H9 (cell line): ENCODE measurements at places on chromosomes 2 and 18. TPM values are rescaled to one million over a fixed set of nuclear protein-coding genes. Genes with fewer than 3 reads are reported as not detected.

DNA sequence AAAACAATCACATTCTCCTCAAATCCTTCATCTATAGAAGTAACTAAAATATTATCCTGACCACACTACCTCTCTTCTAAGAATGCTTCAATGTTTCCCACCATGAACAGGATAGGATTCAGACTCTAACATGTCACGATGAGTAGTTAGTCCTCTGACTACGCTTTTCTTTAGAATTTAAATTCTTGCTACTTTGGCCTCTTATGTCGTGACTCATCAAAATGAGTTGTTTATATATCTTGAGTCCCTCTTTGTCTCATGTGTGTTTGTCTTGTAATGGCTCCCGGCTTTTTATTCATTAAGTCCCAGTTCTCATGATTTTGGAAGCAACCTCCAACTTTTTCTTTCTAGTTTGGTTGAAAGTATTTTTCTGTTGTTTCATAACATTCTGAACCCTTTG, 1289.2 kb downstream of the DSC3 start:
- no peak overlapping the region for H3K27ac ChIP-seq
- H3K27me3 ChIP-seq, result no peaks in the 10 kb centered on the region
- H3K4me3 ChIP-seq, result no peak overlapping the region
- H3K4me1 ChIP-seq, result no peaks in the 10 kb centered on the region
- DNase-seq, result no peak
- no peaks in the 10 kb centered on the region for H3K36me3 ChIP-seq

GRCh38 chr18:13268158-13269012, 49.8 kb downstream of the LDLRAD4 start:
- peak; percentile 72 for DNase-seq
- H3K4me1 ChIP-seq, result 0 out of 2 replicates have a peak, but pooled peaks cover 2% of the 10 kb centered on the region
- no peaks in the 10 kb centered on the region for H3K27me3 ChIP-seq
- H3K27ac ChIP-seq, result no peak overlapping the region
- no peak overlapping the region for H3K4me3 ChIP-seq

DNA sequence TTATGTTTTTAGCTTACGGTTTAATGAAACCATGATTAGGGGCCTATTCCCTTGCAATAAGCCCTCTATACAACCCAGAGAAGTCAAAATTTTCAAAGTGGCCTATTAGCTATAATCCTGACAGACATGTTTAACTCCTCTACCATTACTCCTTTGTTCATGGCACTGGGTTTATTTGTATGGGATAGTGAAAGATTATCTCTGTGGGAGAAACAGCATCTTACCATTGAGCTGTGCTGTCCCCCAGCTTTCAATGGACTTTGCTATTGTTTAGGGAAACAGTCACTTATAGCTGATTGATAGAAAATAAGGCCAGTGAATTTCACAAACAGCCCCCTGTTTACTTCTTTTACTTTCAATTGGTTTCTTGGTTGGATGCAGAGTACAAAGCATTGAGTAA, 675.2 kb upstream of the GCFC2 start:
- H3K4me1 ChIP-seq, result no peaks in the 10 kb centered on the region
- H3K4me3 ChIP-seq, result no peak overlapping the region
- no peaks in the 10 kb centered on the region for H3K36me3 ChIP-seq
- H3K27me3 ChIP-seq, result no peaks in the 10 kb centered on the region

GRCh38 chr2:203913947-203914346, 22.6 kb upstream of the ICOS start:
- no peaks in the 10 kb centered on the region for H3K27me3 ChIP-seq
- no peak overlapping the region for H3K27ac ChIP-seq
- no peaks in the 10 kb centered on the region for H3K36me3 ChIP-seq
- no peak overlapping the region for H3K4me3 ChIP-seq
- H3K4me1 ChIP-seq, result peaks cover 10% of the 10 kb centered on the region; the same call in 1 of the 2 replicates

GRCh38 chr2:133004623-133005022, 334.6 kb upstream of the LYPD1 start:
- H3K27me3 ChIP-seq, result no peaks in the 10 kb centered on the region
- no peaks in the 10 kb centered on the region for H3K4me1 ChIP-seq
- no peak overlapping the region for H3K27ac ChIP-seq
- H3K36me3 ChIP-seq, result peaks cover 17% of the 10 kb centered on the region
- no peak for DNase-seq

DNA sequence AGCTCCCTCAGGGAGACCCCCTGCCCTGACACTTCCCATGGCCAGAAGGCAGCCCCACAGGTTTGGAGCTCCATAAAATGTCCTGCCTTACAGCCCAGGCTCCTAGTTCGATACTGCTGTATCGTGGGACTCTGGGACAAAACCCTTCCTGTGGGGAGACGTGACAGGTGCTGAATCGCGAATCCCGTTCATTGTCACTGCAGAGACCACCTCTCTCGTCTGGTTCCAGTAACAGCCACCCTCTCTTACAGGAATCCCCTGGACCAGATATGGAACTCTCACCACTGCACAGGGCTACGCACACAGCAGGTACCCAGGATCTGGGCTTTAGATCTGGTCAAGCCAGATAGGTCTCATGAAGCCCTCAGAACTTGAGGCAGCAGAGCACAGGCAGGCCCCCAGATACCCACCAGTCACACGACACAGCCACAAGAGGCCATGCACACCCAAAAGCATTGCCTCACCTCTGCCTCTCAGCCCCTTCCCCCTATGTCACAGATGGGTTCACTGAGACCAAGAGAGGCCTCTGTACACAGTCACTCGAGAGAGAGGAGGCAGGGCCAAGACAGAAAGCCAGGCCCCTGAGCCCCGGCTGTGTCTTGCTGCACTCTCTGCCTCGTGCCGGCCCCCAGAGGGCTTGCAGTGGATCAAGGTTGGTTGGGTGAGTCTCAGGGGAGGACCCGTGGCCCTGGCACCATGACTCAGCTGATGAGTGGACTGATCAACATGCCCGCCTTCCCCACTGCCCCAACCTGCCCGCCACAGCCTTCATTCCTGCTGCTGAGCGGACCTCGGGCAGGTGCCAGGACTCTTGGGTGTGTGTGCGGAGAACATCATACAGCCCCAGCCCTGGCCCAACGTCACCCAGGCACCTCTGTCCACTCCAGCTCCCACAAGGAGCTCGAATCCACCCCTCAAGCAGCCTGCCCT, 7.6 kb downstream of the SDC1 start:
- no peak overlapping the region for H3K27ac ChIP-seq
- no peak for DNase-seq
- H3K27me3 ChIP-seq, result no peaks in the 10 kb centered on the region

DNA sequence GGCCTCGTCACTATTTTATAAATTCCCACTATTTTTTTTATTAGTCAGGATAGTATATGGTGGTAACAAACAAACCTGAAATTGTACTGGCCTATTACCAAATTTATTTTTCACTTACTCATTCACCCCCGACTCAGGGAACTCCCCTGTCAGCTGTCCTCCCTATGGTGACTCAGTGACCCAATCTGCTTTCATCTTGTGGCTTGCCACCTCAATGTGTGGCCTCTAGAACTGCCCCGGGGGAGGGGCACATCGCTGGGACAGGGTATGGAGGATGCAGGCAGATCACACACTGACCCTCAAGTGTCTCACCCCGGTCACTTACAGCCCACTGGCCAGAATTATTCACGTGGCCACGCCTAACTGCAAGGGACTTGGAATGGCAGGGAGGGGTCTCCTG, 71.6 kb downstream of the ACTR2 start:
- H3K27ac ChIP-seq, result no peak overlapping the region
- DNase-seq, result no peak
- no peak overlapping the region for H3K4me3 ChIP-seq
- H3K4me1 ChIP-seq, result peaks cover 3% of the 10 kb centered on the region; the same call in 1 of the 2 replicates

GRCh38 chr18:58256316-58257080, 212.5 kb downstream of the NEDD4L start:
- no peaks in the 10 kb centered on the region for H3K27me3 ChIP-seq
- H3K27ac ChIP-seq, result no peak overlapping the region
- H3K4me3 ChIP-seq, result no peak overlapping the region
- peaks cover 7% of the 10 kb centered on the region; the same call in 1 of the 2 replicates for H3K4me1 ChIP-seq
- H3K36me3 ChIP-seq, result peaks cover 2% of the 10 kb centered on the region

DNA sequence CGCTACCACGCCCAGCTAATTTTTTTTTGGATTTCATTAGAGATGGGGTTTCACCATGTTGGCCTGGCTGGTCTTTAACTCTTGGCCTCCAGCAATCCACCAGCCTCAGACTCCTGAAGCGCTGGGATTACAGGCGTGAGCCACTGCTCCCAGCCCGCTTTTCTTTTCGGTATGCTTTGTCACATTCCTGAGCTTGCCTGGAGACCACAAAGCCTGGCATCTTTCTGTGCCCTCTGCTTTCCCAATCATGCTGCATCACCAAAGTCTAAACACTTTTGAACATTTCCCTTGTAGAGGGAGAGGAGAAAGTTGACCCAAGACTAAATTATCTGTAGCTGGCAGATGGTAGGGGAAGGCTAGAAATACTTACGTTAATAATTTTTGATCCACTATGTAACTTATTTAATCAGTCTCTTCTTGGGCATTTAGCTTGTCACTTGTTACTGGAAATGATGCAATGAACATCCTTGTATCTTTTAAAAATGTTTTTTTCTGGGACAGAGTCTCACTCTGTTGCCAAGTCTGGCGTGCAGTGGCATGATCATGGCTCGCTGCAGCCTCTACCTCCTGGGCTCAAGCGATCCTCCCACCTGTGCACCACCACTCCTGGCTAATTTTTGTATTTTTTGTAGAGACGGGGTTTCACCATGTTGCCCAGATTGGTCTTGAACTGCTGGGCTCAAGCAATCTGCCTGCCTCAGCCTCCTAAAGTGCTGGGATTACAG, 2.7 kb upstream of the NPC1 start:
- no peak overlapping the region for H3K4me3 ChIP-seq
- H3K36me3 ChIP-seq, result no peaks in the 10 kb centered on the region
- peaks cover 3% of the 10 kb centered on the region; the same call in 1 of the 2 replicates for H3K4me1 ChIP-seq
- DNase-seq, result peak; percentile 41
- no peak overlapping the region for H3K27ac ChIP-seq

DNA sequence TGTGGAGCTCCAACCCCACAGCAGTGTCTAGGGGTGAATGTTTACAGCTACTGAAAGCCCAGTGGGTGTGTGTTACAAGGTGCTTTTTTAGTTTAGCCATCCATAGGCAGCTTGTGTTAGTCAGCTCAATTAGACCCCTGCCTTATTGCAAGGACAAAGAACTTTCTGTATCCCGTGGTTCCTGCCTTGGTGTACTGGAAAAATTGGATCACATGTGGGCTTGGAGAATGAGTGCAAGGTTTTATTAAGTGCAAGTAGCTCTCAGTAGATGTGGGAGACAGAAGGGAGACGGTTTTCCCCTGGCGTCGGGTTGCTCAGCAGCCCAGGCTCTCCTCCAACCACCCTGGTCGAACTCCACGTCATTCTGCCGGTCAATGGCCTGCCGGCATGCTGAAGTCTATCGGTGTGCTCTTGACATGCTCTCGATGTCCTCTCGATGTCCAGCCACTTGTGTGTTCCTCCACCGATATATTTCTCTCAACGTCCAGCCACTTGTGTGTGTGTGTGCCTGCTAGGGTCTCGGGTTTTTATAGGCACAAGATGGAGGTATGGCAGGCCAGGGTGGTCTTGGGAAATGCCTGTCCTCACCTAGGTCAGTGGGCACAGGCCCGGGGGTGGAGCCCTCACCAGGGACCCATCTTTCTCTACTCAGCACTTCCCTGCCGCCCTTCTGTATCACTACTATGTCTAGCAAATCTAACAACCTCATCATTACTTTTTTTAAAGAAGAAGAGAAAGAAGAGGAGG, 13.8 kb downstream of the FANCL start:
- no peaks in the 10 kb centered on the region for H3K27me3 ChIP-seq
- H3K4me3 ChIP-seq, result no peak overlapping the region
- DNase-seq, result no peak
- H3K27ac ChIP-seq, result no peak overlapping the region
- H3K36me3 ChIP-seq, result peaks cover 29% of the 10 kb centered on the region

DNA sequence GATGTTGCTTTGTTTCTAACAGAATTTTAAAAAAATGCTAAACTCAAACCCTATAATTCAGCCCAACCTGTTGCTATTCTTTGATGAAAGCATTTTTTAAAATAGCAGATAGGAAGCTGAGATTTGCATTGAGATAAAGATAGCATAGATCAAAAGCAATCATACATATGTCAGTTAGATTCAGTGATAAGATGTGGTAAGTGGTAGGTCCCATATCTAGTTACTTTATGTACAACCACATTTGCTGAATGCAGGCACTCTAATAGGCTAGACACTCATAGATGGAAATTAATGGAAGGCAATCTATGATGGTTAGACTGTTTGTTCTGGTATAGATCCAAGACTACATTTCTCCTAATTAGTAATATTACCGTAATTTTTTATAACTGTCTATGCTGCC, 27.2 kb upstream of the C1D start:
- H3K4me1 ChIP-seq, result no peaks in the 10 kb centered on the region
- DNase-seq, result no peak
- H3K27ac ChIP-seq, result no peak overlapping the region
- H3K36me3 ChIP-seq, result no peaks in the 10 kb centered on the region
- no peaks in the 10 kb centered on the region for H3K27me3 ChIP-seq
- no peak overlapping the region for H3K4me3 ChIP-seq

GRCh38 chr2:21382701-21383520, 259.1 kb downstream of the TDRD15 start:
- H3K4me3 ChIP-seq, result no peak overlapping the region
- no peak overlapping the region for H3K27ac ChIP-seq
- no peak for DNase-seq

GRCh38 chr2:215362562-215362904, 50.7 kb downstream of the ATIC start:
- no peaks in the 10 kb centered on the region for H3K27me3 ChIP-seq
- no peak overlapping the region for H3K4me3 ChIP-seq
- no peaks in the 10 kb centered on the region for H3K4me1 ChIP-seq
- no peak overlapping the region for H3K27ac ChIP-seq
- H3K36me3 ChIP-seq, result peaks cover 13% of the 10 kb centered on the region

DNA sequence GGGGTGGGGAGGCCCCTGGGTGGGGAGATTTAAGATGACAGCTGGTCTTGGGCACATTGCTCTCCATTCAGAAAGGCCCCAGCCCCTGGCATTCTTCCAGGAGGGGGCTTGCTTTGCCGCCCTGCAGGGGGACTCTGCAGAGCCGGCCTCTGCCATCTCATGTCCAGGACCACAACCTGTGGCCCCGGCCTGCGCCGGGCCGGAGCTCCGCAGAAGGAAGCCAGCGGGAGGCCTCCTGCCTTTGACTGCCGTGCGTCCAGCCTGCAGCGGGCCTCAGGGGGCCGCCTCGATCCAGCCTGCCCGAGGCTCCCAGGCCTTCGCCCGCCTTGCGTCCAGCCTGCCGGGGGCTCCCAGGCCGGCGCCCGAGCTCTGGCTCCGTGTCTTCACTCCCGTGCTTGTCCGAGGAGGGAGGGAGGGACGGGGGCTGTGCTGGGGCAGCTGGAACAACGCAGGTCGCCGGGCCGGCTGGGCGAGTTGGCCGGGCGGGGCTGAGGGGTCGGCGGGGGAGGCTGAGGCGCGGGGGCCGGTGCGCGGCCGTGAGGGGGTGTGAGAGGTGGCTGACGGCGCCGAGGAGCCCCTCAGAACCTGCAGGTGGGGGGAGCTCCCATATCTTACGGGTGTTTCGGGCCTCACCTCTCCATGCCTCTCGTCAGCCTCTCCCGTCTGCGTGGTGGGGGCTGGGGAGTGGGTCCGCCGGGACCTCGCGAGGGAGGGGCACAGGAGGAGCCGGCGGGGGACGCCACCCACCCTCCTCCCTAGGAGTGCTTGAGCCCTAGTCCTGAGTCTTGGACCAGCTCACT, 20.4 kb downstream of the GPC1 start:
- H3K4me1 ChIP-seq, result peaks cover 3% of the 10 kb centered on the region; the same call in 1 of the 2 replicates
- H3K36me3 ChIP-seq, result peaks cover 2% of the 10 kb centered on the region; the same call in 1 of the 2 replicates
- H3K27ac ChIP-seq, result no peak overlapping the region
- H3K4me3 ChIP-seq, result peak overlapping the region; percentile 23; the same call in 1 of the 3 replicates
- no peak for DNase-seq
- H3K27me3 ChIP-seq, result peaks cover 15% of the 10 kb centered on the region; the same call in 1 of the 2 replicates

The ITPRIPL1 gene
- 16.1 and 16.3 TPM in 2 replicates for total RNA-seq

The ANKMY1 gene
- total RNA-seq, result 8.6 and 13.7 TPM in 2 replicates

The SIX2 gene
- total RNA-seq, result 0.15 TPM in 1 of 2 replicates, not detected in the other

The CAPN14 gene
- total RNA-seq, result 0.07 and 0.09 TPM in 2 replicates

The KCTD18 gene
- 3.4 and 4.9 TPM in 2 replicates for total RNA-seq

The C2orf80 gene
- total RNA-seq, result not detected in 2 replicates

The PARD3B gene
- 4.3 and 6.4 TPM in 2 replicates for total RNA-seq

The ADRA2B gene
- 2.7 TPM in 2 replicates for total RNA-seq

The RUFY4 gene
- total RNA-seq, result 0.44 and 0.66 TPM in 2 replicates
